Neural progenitor cell (in vitro differentiated cells): ENCODE measurements at places on chromosomes 1 and 21. TPM values are rescaled to one million over a fixed set of nuclear protein-coding genes. Genes with fewer than 3 reads are reported as not detected.

GRCh38 chr1:76494807-76495206 is 372.5 kb upstream of the ST6GALNAC5 start:
- H3K36me3 ChIP-seq, result no peaks in the 10 kb centered on the region
- no peak for DNase-seq
- no peaks in the 10 kb centered on the region for H3K27me3 ChIP-seq
- H3K4me3 ChIP-seq, result no peak overlapping the region
- H3K4me1 ChIP-seq, result peaks cover 35% of the 10 kb centered on the region

DNA sequence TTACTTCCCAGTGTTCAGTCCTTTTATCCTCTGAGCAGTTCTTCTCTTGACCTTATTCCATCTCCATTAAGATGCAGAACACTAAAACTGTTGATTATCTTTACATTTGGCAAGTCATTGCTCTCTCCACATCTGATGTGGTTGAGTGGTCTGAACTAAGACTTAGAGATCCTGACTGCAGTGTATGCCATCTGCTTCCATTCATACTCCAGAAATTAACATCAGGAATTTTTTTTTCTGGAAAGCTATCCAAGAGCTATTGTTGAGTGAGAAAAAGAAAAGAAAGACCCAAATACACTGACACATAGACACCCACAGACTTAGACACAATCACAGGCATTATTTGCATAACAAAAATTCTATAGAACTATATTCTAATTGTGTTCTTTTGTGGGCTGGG is 3.7 kb upstream of the TRIM62 start:
- no peak overlapping the region for H3K27ac ChIP-seq
- no peaks in the 10 kb centered on the region for H3K36me3 ChIP-seq
- H3K4me1 ChIP-seq, result peaks cover 9% of the 10 kb centered on the region
- peaks cover 7% of the 10 kb centered on the region for H3K27me3 ChIP-seq

DNA sequence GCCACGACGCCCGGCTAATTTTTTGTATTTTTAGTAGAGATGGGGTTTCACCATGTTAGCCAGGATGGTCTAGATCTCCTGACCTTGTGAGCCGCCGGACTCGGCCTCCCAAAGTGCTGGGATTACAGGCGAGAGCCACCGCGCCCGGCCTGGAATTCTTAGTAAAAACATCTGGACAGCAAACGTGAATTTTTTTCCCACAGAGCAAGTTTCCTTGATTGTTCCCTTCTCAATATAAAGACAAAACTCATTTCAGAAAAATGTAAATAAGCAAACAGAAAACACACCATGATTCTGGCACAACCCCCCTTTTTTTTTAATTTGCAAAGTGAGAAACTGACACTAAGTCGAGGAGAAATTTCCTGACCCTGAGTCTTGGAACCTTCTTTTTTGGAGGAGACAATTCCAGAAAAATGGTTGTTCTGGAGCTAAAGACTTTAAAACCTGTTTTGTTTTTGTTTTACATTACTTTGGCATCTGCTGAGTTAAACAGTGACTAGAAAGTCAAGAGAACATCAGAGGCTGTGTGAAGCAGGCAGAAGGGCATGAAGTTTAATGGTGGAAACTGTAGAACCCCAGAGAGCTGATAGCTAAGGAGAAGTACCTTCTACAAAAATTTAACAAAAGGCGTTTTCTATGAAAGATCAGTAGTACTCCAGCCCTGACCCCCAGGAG is 10.3 kb upstream of the HMGCS2 start:
- H3K27ac ChIP-seq, result no peak overlapping the region
- H3K36me3 ChIP-seq, result no peaks in the 10 kb centered on the region
- H3K4me3 ChIP-seq, result no peak overlapping the region
- no peak for DNase-seq

DNA sequence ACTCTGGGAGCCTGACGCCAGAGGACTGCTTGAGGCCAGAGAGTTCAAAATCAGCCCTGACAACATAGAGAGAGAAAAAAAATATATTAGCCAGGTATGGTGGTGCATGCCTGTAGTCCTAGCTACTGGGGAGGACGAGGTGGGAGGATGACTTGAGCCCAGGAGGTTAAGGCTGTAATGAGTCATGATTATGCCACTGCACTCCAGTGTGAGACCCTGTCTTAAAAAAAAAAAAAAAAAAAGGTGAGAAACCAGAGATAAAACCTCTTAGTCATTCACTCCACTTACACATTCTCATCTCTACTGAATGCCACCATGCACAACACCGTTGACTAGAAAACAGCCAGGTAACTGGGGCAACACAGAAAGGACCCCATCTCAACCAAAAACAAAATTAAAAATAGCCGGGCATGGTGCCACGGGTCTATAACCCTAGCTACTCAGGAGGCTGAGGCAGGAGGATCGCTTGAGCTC is 178.1 kb downstream of the SLC45A1 start:
- no peaks in the 10 kb centered on the region for H3K36me3 ChIP-seq
- H3K4me1 ChIP-seq, result no peaks in the 10 kb centered on the region
- no peak for DNase-seq
- H3K27me3 ChIP-seq, result no peaks in the 10 kb centered on the region

- no peak for DNase-seq
- H3K36me3 ChIP-seq, result no peaks in the 10 kb centered on the region
- H3K27ac ChIP-seq, result no peak overlapping the region
- no peaks in the 10 kb centered on the region for H3K4me1 ChIP-seq
These were observed 223.0 kb downstream of the PTBP2 start for GRCh38 chr1:96944432-96945092.

Gene MEX3A
- 32.2 and 62.6 TPM in 2 replicates for total RNA-seq

DNA sequence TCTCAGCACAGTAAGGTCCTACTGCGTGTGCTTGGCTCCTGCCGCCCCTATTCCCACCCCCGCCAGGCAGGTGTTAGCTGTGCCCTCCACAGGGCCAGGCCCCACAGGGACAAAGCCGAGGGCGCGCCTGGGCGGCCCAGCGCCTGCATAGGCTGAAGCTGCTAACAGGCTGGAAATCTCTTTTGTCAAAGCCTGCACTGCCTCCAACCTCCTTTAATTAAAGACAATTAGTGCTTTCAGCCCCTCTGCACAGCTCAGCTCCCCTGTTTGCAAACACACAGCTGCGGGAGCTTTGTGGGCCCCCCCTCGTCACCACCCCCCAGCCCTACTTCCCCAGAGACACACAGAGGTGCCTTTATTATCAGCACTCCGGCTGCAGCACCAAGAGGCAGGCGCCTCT is 95.9 kb downstream of the EPHB2 start:
- H3K27ac ChIP-seq, result peak overlapping the region; percentile 96
- DNase-seq, result peak; percentile 94
- peak overlapping the region; percentile 17 for H3K4me3 ChIP-seq
- no peaks in the 10 kb centered on the region for H3K27me3 ChIP-seq
- H3K36me3 ChIP-seq, result no peaks in the 10 kb centered on the region

Gene PODN
- total RNA-seq, result 0.09 TPM in 1 of 2 replicates, not detected in the other

GRCh38 chr1:58659516-58659915 is 40.3 kb downstream of the MYSM1 start:
- H3K4me1 ChIP-seq, result no peaks in the 10 kb centered on the region
- no peak overlapping the region for H3K27ac ChIP-seq
- no peaks in the 10 kb centered on the region for H3K27me3 ChIP-seq
- no peak overlapping the region for H3K4me3 ChIP-seq
- peaks cover 37% of the 10 kb centered on the region for H3K36me3 ChIP-seq

DNA sequence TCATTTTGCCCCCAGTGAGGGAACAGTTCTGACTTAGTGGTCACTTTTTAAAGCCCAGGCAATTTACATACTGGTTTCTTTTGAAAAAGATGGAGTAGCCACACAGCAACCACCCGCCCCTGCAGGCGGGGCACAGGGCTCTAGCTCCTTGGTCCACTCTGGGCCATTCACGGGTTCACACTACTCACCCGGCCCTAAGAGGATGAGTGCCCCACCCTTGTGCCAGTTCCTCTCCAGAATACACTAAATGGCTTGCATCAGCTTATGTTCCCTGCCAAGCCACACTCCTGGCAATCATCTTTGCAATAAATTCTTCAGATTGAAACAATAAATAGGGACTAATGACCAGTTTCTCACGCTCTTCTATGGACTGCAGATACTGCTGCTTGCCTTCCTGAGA is 15.7 kb upstream of the ATP13A2 start:
- H3K27ac ChIP-seq, result no peak overlapping the region
- no peak for DNase-seq
- no peaks in the 10 kb centered on the region for H3K36me3 ChIP-seq
- H3K4me3 ChIP-seq, result no peak overlapping the region
- no peaks in the 10 kb centered on the region for H3K27me3 ChIP-seq

GRCh38 chr1:203072911-203073310 is 12.9 kb downstream of the MYOG start:
- no peaks in the 10 kb centered on the region for H3K36me3 ChIP-seq
- H3K4me3 ChIP-seq, result no peak overlapping the region
- DNase-seq, result no peak
- H3K27ac ChIP-seq, result no peak overlapping the region
- H3K4me1 ChIP-seq, result no peaks in the 10 kb centered on the region

GRCh38 chr1:53077599-53077965 is 15.6 kb downstream of the PODN start:
- no peaks in the 10 kb centered on the region for H3K36me3 ChIP-seq
- H3K4me1 ChIP-seq, result peaks cover 28% of the 10 kb centered on the region
- DNase-seq, result no peak
- H3K27ac ChIP-seq, result no peak overlapping the region
- no peak overlapping the region for H3K4me3 ChIP-seq

DNA sequence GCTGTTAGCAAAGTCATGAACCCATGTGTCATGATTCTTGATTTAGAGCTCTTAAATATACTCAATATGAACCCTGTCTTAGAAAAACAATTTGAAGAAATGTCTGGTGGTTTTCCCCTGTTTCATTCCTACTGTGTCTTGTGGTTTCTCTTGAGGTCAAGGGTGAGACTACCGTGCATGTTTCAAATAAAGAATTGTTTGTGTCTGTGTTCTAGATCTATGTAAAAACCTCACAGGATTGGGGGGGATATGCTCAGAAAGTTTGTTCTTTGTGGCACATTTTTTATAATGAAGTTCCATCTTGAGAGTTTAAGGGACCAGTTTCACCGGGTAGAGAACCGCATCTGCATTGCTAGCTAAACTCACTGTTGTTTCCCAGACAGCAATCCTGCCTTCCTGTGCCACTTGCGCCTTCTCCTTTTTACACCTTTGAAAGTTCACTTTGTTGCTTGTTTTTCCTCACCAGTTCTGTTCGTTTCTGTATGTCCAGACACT is 30.9 kb upstream of the CACYBP start:
- H3K4me1 ChIP-seq, result peaks cover 22% of the 10 kb centered on the region
- no peak for DNase-seq
- H3K4me3 ChIP-seq, result no peak overlapping the region
- no peak overlapping the region for H3K27ac ChIP-seq
- no peaks in the 10 kb centered on the region for H3K36me3 ChIP-seq

Gene PRRX1
- 0.09 and 0.19 TPM in 2 replicates for total RNA-seq

Gene OR6K3
- total RNA-seq, result not detected in 2 replicates

DNA sequence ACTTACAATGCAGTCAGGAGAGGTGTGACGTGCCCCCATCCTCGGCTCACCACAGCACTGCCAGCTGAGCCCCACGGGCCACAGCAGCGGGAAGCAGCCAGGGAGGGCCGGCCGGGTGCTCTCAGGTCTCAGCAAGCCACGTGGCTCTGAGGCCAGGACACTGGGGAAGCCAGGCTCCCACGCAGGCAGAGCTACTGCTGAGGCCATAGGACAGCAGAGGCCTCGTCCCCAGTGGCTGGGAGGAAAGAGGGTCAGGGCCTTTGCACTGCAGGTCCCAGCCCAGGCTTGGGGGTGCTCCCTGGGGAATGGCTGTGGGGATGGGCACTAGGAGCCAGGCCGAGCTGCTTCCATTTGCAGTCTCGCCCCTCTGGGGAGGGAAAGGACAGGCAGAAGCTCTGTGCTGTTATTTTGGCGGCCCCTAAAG is 5.8 kb downstream of the LRRC47 start:
- no peak overlapping the region for H3K27ac ChIP-seq
- H3K4me3 ChIP-seq, result no peak overlapping the region
- no peaks in the 10 kb centered on the region for H3K36me3 ChIP-seq
- no peaks in the 10 kb centered on the region for H3K27me3 ChIP-seq
- DNase-seq, result no peak

Gene CDA
- total RNA-seq, result 0.64 and 0.96 TPM in 2 replicates

GRCh38 chr1:162319493-162320175 is 57.0 kb downstream of the SPATA46 start:
- H3K4me3 ChIP-seq, result no peak overlapping the region
- DNase-seq, result no peak
- no peak overlapping the region for H3K27ac ChIP-seq

Gene CELA2B
- not detected in 2 replicates for total RNA-seq

GRCh38 chr1:117143172-117143571 is 21.6 kb upstream of the TRIM45 start:
- H3K4me1 ChIP-seq, result peaks cover 1% of the 10 kb centered on the region
- no peaks in the 10 kb centered on the region for H3K27me3 ChIP-seq
- H3K27ac ChIP-seq, result no peak overlapping the region
- no peak overlapping the region for H3K4me3 ChIP-seq

Gene KIF26B
- 0.47 and 1.2 TPM in 2 replicates for total RNA-seq

Gene DPT
- total RNA-seq, result not detected in 2 replicates

Gene ZNF593OS
- total RNA-seq, result 0.67 and 2.1 TPM in 2 replicates

Gene DMRTA2
- 0.46 TPM in 1 of 2 replicates, not detected in the other for total RNA-seq

DNA sequence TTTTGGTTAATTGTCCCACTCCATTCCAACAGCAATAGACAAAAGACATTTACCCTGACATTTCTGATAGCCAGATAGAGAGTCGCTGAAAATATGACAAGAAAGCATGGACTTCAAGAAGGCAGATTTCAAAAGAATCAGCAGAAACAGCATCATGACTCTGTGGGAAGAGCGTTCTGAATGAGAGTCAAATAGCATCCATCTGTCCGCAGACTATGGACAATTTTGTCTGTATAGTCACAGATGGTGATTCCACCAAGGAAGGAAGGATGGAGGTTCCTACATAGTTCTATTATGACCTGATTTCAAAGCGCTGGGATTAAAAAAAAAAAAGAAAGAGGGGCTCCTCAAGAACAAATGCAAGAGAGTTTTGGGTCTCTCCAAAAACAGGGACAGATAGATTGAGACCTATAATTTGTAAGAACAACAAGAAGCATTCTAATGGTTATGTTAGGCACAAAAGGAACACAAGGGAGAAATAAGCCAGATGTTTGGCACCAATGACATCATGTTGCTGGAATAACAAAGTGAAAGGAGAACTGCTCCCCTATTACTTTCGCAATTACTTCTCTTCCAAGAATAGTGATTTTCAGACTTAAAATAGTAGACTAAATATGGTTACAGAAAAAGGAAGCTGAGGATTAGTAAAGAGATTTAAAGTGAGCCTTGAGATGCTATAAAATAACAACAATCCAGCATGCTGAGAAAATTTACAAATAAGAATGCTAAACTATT is 28.5 kb downstream of the NIBAN1 start:
- DNase-seq, result no peak
- H3K4me1 ChIP-seq, result no peaks in the 10 kb centered on the region
- H3K4me3 ChIP-seq, result no peak overlapping the region
- no peaks in the 10 kb centered on the region for H3K27me3 ChIP-seq
- H3K27ac ChIP-seq, result no peak overlapping the region

DNA sequence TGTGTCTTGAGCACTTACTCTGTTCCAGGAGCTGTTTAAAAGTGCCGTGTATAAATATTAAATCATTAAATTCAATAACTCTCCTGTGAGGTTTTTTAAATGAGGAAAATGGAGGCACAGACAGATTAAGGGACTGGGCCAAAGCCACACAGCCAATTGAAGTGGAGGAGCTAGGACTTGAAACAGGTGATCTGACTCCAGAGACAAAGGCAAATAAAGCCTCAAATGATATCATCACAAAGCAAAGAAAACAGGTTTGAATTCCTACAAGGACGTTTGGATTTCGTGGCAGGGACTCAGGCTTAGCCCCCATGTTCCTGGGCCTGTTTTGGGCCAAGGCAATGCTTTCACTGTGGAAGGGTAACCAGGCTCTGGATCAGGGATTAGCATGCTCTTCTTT is 45.2 kb upstream of the DMBX1 start:
- peaks cover 10% of the 10 kb centered on the region for H3K4me1 ChIP-seq
- DNase-seq, result no peak
- no peaks in the 10 kb centered on the region for H3K36me3 ChIP-seq
- H3K27me3 ChIP-seq, result peaks cover 77% of the 10 kb centered on the region
- no peak overlapping the region for H3K27ac ChIP-seq
- H3K4me3 ChIP-seq, result no peak overlapping the region
